ENCODE measurements at places on chromosomes 2 and 18. TPM values are rescaled to one million over a fixed set of nuclear protein-coding genes. Genes with fewer than 3 reads are reported as not detected.
A peak's percentile ranks its signal among the peaks of the same experiment; 100 is the strongest.

The ERFE gene
- 0.86 TPM for total RNA-seq

DNA sequence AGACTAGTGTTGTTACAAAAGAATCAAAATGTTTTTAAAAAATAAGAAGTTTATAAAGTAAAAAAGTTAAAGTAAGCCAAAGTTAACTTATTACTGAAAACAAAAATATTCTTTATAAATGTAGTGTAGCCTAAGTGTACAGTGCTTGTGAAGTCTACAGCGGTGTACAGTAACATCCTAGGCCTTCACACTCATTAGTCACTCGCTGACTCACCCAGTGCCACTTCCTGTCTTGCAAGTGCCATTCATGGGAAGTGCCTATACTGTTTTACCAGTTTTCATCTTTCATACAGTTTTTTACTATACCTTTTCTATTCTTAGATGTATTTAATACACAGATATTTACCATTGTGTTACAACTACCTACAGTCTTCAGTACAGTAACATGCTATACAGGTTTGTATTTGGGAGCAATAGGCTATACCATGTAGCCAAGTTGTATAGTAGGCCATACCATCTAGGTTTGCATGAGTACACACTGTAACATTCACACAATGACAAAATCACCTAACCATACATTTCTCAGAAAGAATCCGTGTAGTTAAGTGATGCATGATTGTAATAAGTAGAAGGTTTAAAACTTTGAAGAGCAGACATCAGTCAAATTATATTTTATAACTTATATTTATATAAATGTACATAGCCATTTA is 13.4 kb downstream of the SERPINB7 start:
- peak; percentile 92 for DNase-seq

DNA sequence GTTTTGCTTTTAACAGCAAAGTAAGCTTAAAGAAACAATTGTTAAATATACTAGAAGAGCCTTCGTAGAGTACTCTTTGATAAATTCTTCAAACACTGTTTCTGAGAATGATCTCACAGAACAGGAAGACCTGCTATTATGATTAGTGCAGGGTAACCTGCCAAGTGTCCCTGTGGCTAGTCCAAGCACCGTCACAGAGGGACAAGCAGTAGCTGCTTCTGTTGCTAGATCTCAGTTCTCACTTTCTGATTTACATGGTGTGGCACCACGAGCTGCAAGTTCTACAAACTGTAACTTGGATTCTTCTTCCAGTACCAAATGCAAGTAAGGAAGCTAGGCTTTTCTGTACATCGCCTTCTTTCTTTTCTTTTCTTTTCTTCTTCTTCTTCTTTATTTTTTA is 121.5 kb downstream of the PIEZO2 start:
- DNase-seq: no peak

DNA sequence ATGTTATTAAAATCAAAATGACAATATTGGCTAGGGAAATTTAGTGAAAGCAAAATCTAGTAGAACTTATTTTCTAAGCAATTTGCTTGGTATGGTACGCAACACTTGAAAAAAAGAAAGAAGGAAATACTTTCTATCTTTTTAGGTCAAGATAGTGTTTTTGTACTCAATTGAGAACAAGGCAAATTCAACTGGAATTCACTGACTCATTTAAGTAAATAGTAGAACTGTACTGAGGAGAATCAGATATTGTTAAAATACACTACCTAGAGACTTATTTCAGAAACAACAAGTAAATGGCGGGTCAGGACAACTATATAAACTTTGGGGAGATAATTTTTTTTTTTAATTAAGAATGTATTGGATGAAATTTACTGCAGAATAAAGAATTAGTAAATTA is 18.9 kb downstream of the ZRANB3 start:
- no peak for DNase-seq

The TET3 gene
- total RNA-seq: 2.9 TPM

DNA sequence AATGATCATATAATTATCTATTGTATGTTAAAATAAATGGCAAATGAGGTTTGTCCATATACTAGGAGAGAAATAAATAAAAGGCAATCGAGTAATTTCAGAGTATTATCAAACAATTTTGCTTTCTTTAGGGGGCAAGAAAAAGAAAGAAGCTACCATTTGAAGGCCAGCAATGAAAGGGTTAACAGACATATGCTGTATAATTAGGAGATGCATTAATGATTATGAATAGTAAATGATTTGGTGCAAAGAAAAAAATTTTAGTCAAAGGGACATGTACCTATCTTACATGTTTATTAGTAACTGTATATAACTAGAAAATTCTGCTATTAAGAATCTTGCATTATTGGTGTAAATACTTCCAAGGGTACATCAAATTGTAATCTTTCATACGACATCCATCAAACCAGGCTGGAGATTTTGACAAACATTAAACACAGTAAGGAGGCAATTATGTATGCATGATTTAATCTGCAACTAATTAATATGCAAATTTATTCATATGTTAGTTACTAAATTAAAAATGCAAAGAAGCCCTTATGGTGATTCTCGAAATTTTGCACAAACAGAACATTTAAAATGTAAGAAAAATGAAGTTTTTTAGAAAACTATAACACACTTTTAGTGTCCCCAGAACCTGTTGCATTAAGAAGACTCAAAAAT is 251.4 kb downstream of the TCF4 start:
- DNase-seq: no peak

DNA sequence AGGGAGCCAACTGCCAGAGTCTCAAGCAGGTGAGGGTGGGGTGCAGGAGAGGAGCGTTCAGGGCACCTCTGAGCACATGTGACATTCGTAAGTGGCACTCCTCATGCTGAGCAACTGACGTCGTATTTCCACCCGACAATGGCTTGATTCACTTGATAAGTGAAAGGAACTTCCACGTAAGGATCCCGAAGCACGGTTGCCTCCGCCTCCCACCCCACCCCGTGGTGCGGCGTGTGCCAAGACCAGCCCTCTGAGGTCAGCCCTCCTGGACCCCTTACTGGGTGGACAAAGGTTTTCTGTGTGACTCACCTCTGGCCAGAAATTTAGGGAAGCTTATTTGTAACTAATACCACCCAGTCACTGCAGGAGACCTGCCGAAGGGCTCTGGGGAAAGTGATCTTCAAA is 59.9 kb downstream of the AGAP1 start:
- no peak for DNase-seq

- peak; percentile 39 for DNase-seq
Observed at GRCh38 chr2:180000434-180000833, 6.7 kb downstream of the CWC22 start.

DNA sequence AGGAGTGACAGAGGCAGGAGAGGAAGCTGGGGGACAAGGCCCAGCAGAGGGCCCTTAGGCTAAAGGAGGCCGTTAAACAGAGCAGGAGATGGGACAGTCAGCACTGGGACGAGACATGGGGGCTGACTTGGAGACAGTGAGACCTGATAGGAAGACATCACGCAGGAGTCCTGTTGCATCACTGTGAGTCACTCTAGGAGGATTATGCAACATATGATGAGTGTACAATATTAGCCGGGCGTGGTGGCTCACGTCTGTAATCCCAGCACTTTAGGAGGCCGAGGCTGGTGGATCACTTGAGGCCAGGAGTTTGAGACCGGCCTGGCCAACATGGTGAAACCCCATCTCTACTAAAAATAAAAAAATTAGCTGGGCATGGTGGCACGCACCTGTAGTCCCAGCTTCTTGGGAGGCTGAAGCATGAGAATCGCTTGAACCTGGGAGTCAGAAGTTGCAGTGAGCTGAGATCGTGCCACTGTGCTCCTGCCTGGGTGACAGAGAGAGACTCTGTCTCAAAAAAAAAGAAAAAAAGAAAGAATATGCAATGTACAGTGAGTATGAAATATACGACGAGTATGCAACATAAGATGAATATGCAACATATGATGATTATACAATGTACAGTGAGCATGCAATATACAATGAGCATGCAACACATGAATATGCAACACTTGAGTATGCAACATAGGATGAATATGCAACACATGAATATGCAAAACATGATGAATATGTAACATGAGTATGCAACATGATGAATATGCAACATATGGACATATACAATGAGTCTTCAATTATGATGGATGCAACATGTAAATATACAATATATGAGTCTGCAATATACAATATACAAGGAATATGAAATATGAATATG is 83.3 kb upstream of the ID2 start:
- DNase-seq: peak; percentile 96

The ZSWIM2 gene
- total RNA-seq: not detected

GRCh38 chr18:9876212-9876866 is 9.4 kb upstream of the TXNDC2 start:
- no peak for DNase-seq

The AKAIN1 gene
- not detected for total RNA-seq

GRCh38 chr2:146730882-146731281 is 1113.9 kb upstream of the ACVR2A start:
- DNase-seq: peak; percentile 40

The IL36B gene
- not detected for total RNA-seq

The KATNAL2 gene
- total RNA-seq: 9.6 TPM

DNA sequence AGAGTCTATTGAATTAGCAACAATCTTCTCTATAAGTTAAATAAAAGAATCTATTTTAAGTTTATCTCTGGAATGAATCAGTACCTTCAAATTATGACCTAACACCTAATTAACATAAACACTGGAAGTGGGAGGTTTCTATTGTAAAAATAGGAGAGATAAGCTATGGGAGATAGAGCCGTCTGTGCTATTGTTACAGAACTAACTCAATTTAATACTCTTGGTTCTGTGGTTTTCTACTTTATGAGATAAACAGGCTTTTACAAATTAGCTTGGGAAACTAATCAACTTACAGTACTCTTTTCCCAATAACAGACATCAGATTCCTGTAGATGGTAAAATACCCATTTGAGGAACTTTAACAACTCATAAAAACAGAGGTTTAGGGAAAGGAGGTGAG is 25.6 kb upstream of the STAT1 start:
- DNase-seq: no peak

DNA sequence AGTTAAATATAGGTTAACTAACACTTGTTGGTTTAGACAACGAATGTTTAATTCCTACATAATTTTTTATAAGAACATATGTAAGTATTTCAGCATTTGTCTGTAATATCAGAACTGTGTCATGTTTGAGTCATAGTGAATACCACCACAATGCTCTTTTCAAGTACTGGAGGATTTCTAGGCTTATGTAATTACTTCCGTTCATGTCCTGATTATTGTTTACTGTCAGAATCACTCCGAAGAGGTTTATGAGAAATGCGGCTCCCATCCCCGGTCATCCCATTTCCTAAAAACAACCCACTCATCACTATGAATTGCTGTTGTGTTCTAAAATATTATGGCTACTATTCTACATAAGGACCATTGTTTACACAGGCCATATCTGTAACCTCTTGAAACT is 45.1 kb downstream of the CDH19 start:
- no peak for DNase-seq

DNA sequence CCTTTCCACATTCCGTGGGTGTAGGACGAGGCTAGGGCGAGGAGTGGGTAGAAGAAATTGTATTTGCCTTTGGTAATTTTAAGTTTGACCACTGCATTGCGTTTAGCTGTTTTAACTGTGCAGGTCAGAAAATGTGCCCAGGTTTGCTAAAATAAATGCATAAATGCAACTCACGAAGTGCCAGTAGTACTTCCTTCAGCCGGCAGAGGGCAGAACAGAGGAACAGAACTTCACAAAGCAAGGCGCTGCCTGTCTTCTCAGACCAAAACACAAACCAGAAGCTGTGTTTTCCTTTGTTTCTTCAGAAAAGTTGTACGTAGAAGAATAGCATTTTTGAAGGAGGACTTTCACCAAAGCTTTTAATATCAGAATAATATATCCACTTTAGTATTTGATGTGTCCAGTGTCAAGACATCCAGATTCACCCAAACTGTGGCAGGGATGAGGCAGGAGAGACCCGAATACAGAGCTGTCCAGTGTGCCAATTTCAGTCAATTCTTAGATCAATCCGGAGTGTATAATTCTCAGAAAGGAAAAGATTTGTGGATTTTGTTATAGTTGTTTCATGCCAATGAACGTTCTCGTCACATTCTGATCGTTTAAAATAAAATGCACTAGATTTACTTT is 348.6 kb downstream of the DLGAP1 start:
- peak; percentile 69 for DNase-seq
